Stimulated activated CD8-positive, alpha-beta memory T cell treated with anti-CD3 and anti-CD28 coated beads, Interleukin-7, amount 100 ng/mL, for 1 hour (primary cell): ENCODE measurements at places on chromosomes 3 and 15.

GRCh38 chr3:134486577-134487041, 752 bp downstream of the CEP63 start:
- peak; percentile 13 for DNase-seq

DNA sequence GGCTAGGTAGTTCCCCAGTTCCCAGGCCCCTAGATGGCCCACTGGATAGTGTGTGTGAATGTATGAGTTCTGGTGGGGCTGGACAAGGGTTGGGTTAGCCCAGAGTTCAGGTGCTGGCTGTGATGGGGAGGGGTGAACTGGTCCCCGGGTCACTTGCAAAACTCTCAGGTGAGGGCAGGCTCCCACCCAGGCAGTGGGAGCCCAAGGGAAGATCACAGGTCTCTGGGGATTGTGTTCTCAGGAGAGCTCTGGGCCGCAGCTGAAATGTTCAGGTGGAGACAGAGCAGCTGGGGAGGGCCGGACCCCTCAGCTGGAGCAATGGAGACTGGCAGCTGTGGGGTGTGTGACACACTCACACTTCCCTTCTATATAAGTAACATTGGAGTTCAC, 12.8 kb upstream of the FAM98B start:
- no peak for DNase-seq

- DNase-seq: peak; percentile 9
Observed at GRCh38 chr3:8110966-8111798, 390.4 kb upstream of the LMCD1 start.

DNA sequence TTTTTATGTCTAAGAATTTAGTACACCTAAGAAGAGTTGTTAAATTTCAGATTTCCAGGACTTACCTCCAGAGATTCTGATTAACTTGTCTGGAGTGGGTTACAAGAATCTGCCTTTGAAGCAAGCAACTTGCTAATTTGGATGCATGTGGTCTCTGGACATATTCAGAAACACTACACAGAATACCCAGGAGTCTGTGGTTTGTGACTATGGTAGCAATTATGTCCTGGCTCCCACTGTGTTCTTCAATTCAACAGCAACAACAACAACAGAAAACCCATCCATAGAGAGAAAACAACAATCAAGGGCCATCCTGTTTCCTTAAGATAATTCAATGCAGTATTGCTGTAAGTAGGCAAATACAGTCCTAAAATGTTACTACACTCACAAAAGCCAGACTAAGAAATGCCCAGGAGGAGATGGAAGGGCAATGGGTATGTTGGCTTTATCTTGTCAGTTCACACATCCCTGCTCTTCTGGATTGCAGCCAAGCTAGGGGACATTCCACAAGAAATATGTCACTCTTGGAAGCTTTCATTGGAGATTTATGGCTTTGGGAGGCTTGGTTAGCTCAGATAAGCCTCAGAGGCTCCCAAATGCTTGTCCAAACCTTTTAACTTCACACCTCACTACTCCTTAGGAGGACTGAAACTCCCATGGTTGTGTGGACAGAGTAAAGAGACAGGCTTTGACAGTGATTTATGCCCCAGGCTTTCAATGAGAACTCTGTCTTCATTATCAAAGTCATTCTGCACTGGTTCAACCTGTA, 99.4 kb upstream of the MRPL3 start:
- DNase-seq: no peak

- no peak for DNase-seq
Observed at GRCh38 chr15:80844011-80844732, 65.0 kb downstream of the CEMIP start.

DNA sequence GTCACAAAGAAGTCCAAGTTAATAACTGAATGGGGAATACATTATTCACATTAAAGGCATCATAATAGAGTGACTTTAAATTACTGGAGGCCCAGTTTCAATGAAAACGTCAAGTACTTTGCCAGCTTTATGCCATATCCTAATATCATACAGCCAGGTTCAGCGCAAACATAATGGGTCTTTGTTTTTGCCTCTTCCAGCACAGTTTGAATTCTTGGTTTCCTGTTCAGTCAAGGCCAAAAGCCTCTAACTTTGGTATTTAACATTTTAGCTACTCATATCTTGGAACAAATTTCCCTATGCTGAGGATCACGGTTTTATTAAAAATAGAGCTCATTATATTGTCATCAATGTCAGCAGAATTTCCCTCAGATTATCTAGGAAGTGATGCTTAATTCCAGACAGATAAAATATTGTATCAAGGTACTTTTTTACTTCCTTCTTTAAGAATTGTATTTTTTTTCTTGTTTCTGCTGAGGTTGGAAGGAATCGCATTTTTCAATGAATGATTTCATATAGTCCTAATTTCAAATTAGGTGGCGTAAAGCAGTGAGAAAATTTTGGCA, 269.2 kb downstream of the THRB start:
- no peak for DNase-seq

DNA sequence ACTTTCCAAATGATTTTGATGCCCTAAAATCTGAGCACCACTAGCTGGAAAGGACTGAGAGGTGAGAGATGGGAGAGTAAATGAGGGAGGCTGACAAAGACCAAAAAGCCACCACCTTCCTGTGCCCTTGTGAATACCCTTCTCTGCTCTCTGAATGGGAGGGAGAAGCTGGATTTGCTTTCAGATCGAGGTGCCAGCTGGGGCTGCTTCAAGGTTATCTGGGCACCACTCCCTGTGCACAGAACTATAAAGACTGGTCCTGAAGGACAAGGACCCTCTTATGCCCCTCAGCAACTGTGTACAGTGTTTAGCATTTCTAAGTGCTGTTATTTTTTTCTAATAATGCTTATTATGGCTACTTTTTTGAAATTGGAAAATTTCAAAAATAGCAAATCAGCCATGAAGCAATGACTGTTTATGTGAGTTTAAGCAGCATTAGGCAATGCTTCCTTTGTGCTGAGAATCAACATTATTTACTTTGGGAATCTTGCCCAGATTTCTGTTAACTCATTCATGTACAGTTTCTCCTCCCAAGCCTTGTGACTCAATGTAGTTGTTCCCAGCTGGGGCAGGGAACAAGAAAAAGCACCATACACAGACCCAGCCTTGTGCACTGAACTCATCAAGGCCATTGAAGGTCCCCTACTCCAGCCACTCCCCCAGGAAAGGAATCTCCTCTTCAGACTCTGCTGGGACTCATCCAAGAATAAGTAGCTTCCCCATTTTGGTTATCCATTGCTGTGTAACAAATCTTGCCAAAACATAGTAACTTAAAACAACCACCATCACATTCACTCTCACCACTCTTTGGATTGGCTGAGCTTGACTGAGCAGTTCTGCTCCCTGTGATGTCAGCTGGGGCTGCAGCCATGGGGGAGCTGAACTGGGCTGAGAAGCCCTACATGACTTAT, 37.3 kb upstream of the CDV3 start:
- no peak for DNase-seq

DNA sequence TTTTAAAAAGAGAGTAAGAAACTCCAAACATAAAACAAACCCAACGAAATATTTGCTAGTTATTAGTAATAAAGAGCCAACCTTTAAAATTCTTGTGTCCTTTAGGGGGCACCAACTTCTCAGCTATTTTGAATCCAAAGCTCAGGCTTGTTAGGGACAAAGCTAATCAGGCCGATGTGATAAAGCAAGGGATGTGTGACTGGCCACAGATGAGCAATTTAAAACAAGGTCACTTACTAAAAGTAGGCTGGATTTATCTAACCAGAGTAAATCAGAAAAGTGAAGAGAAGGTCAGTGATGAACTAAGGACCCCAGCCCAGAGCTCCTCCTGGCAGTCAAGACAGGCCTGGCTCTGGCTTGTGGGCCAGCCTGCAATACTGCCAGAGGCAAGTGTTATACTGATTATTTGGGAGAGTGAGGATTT, 108.5 kb downstream of the CYP19A1 start:
- DNase-seq: no peak

DNA sequence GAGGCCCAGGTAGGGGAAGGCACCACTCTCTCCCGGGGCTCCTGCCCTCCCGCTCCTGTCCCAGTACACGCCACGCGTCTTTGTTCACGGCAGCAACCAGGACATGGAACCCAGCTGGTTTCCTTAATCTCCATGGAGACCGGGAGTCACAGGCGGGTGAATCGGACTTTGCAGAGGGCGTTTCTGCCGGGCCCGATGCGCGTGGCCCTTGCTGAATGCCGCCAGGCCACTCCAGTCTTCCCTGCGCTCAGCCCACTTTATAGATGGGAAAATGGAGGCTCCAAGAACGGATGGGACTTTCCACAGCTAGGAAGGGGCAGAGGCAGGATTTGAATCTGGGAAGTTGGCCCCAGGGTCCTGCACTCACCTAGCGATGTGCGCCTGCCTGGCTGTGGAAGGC, 7.4 kb downstream of the PLXND1 start:
- DNase-seq: no peak

- DNase-seq: no peak
Observed at GRCh38 chr15:96019114-96019513, 311.4 kb upstream of the NR2F2 start.

GRCh38 chr3:10548992-10549391, 43.6 kb upstream of the ATP2B2 start:
- no peak for DNase-seq

DNA sequence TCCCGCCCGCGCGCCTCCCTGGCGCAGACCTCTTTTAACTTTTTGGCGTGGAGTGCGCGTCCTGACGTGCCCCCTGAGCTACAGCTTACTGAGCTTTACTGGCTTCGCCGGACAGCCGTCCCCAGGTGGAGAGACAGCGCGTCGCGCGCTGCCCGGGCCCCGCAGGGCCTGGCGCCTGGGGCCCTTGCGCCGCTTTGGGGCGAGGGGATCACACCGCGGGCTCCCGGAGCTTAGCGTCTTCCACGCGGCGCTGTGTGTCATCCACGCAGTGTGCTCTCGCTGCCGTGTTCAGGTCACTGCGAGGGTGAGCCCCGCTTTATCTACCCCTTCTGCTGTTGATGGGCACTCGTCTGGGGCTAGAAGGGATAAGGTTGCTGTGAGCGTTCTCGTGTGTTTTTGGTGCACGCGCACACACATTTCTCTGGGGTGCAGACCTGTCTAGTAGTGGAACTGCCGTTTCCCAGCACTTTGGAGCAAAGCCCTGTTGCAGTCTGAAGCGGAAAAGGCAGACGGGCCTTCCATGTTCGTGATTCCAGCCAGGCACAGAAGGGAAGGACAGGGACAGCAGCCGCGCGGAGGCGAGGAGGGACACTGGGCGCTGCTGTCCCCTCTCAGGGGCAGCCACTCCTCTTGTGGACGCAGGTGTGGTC, 33.1 kb upstream of the ALDH1L1 start:
- DNase-seq: no peak

GRCh38 chr3:17755836-17756235, 13.4 kb upstream of the TBC1D5 start:
- DNase-seq: no peak

GRCh38 chr3:50417637-50418033, 58.3 kb upstream of the TMEM115 start:
- DNase-seq: no peak

DNA sequence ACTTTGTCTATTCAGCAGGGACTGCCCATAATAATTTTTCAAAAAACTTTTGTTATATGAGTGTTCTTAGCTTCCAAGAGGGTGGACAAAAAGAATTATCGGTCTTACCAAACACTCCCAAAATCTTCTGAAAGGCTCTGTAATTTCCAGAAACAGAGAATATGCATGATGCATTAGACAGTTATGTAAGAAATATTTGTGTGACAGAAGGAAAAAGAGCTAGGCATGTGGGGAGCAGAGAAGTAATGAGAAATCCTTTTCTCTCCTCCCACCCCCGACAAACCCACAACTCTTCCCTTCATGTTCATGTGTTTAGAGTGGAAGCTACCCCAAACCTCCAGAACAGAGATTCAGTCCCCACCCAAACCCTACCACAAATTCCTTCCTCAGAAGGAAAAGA, 86.8 kb downstream of the MYO5A start:
- no peak for DNase-seq

DNA sequence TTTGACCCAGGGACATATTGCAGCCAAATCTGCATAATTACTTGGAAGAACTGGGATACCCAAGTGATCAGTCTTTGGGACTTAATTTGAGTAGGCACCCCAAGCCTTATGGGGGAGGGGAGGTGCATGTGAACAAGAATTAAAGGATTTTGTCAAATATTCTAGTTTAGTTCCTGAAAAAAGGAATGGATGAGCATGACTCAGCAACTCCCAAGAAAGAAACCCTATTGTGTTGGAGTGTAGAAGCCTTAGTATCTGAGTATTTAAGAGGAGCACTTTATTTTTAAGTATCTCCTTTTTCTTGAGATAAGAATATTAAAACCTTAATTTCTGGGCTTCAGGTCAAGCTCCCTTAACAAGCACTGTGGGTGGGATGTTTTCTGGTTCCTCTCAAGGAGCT, 222.4 kb downstream of the CD47 start:
- DNase-seq: no peak

DNA sequence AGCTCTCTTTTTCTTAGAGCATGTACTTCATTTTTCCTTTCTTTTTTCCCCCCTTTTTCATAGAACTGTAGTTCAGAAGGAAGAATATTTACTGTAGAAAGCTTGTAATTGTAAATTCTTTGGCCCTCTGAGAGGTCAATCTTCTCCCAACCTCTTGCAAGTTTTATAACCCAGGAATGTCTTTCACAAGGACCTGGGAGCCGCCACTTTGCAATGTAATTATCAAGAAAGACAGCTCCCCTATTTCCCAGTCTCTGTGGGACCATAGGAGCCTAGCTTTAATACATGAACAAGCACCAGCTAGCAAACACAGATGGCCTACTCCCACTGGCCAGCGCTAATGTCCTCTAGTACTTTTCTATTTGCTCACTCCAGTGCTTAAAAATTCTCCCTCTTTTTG, 51.4 kb downstream of the NFKBIZ start:
- DNase-seq: no peak

DNA sequence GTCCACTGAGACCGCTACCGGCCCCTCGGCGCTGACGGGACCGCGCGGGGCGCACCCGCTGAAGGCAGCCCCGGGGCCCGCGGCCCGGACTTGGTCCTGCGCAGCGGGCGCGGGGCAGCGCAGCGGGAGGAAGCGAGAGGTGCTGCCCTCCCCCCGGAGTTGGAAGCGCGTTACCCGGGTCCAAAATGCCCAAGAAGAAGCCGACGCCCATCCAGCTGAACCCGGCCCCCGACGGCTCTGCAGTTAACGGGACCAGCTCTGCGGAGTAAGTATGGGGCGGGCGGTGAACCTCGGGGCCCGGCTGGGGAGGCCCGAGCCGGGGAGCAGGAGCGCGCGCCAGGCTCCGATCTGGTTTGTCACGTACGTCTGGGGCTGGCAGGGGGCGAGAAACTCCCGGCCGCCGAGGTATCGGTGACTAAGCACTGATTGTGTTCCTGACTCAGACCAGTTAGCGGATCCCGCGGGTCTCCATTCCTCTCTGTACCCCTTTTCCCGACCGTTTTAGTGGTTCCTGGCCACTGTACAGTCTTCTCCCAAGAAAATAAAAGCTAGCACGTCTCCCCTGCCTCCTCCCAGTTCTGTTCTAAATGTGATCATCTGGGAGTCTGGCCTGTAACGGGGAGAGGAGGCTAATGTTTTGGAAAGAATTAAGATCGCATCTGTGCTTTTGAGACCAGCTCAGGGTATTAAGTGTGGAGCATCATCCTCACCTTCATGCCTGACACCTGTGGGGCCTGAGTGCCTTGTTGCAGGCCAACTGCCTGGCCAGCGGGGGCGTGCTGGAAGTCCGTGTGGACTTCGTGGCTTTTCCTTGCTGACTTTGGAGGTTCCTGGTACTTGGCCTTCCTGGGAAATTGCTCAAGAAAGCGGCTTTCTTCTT, 691 bp downstream of the MAP2K1 start:
- DNase-seq: peak; percentile 36

- no peak for DNase-seq
Observed at GRCh38 chr3:50336452-50337174, 4.0 kb downstream of the RASSF1 start.

GRCh38 chr15:29942143-29942542, 119.9 kb upstream of the TJP1 start:
- no peak for DNase-seq
